ENCODE measurements at places on chromosomes 7 and 10.

- no peak for DNase-seq
Observed at GRCh38 chr10:104487794-104488438, 134.3 kb downstream of the CFAP58 start.

- no peak for DNase-seq
Observed at GRCh38 chr7:127532736-127533135, 52.7 kb downstream of the GCC1 start.

DNA sequence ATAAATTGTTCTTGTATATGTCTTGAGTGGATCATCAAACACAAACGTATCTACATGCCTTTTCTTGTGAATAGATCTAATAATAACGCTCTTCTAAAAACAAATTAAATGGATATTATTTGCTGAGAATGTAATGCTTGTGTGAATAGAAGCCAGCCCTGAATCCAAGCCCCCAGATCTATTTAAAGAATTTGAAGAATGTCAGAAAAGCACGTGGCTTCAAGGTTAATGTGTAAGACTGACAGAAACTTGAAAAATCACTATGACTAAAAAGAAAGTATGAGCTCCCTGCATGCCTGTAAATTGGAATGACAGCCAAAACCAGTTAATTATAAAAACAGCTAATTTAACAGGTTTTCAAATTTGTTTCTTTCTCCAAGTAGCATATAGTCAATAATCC, 43.2 kb upstream of the ATRNL1 start:
- peak; percentile 4 for DNase-seq

DNA sequence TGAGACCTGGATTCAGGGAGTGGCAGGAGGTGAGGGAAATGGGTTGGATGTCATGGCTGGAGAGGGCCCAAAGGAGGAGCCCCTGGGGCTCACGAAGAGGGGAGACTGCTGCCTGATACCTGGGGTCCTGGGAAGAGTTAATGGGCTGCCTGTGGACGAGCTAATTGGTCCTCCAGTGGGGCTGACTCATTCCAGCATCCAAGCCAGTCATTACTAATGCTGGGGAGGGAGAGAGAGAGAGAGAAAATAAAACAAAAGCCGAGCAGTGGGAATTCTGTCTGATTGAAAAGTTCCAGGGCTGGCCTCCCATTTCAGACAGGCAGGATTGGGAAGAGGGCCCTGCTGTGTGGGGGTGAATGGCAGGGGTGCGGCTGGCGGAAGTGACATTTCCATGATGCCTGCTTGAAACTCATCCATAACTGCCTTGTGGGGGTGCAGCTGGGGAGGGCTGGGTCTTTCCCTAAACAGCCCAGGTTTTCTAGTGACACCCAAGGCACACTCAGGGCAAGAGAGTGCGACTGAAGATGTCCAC, 297.8 kb downstream of the RPS24 start:
- DNase-seq = peak; percentile 55

- no peak for DNase-seq
Observed at GRCh38 chr7:157574120-157574825, 237.5 kb downstream of the DNAJB6 start.

DNA sequence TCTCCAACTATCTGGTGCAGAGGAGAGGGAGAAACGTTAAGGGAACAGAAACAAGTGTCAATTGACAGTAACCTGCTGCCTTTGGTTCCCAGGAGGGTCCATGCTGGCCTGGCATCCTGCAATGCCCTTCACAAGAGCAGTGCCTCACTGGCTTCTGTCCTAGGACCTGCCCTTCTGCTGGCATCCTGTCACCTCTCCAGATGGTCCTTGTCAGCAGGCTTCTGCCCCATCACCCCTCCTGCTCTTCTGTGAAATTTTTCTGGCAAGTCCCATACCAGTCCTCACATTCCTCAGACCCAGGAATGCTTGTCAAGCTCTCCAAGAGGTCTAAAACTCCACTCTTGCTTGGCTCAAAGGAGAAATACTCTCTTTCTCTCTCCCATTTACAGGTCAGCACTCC, 34.2 kb downstream of the C10orf67 start:
- no peak for DNase-seq

- DNase-seq = no peak
Observed at GRCh38 chr10:100886521-100886920, 26.2 kb upstream of the SLF2 start.

- no peak for DNase-seq
Observed at GRCh38 chr10:133272964-133273420, 3.7 kb downstream of the ADAM8 start.

GRCh38 chr7:8131694-8132605, 130.0 kb downstream of the ICA1 start:
- no peak for DNase-seq

GRCh38 chr7:99027241-99027640, 116.7 kb downstream of the SMURF1 start:
- DNase-seq = no peak

DNA sequence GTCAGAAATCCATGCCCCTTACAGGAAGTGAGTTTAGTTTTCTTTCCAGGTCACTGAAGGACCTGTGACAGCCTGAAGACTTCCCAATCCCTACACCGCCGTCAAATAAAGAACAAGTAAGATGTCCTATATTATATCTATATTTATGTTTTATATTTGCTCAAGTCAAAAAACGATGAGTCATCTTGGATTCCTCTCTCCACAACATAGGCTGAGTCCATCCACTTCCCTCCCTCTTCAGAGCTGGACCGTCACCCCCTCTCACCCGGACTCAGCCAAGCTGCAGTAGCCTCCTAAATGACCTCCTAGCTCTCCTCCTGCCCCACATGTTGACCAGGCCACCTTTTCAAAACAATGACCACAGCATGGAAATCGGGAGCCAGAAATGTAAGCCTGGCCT, 53.5 kb downstream of the GLI3 start:
- DNase-seq = peak; percentile 18

DNA sequence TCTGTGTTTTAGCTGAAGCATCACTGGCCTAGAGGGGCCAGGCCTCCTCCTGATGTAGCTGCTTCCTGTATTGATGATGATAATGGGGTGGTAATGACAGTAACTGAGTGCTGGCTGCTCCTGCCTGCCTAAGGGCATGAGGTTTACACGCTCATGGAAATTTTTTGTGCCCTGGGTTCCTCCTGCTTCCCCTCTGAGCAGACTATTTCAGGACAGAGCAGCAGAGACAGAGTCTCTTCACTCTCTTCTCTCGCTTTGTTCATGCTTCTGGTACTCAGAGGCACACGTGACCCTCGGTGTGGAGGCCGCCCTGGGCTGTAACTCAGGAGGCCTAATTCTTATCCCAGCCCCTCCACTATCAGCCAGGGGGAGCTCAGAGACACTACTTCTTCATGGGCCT, 27.9 kb downstream of the LRRC20 start:
- DNase-seq = no peak

GRCh38 chr10:129712000-129712399, 245.0 kb downstream of the MGMT start:
- no peak for DNase-seq

DNA sequence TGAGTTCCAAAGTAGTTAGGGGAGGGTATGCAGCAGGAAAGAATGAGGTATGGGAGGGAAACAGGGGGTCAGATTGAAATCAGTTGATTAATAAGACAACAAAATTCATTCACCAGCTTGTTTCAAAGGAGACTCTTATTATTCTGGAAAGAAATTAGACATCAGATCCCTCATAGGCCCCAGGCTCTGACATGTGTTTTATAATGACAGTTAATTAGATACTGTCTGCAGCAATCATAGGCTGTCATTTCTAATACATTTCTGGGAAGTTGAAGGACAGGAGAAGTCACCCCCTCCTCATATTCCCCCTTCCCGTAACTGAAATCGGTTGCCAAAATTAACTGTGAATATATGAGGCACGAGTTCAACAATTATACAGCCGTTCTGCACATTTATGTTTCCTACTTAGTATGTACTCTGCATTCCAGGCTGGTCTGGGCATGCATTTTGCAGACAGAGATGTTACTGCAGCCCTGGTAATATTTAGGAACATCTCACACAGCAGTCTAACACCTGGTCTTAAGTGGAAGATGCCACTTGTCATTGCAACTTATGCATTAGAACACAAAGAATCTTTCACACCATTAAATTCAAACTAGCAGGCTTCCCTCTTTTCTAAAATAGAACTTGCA, 355.2 kb upstream of the LRGUK start:
- DNase-seq = no peak

GRCh38 chr7:147079921-147080420, 963.4 kb downstream of the CNTNAP2 start:
- DNase-seq = no peak

DNA sequence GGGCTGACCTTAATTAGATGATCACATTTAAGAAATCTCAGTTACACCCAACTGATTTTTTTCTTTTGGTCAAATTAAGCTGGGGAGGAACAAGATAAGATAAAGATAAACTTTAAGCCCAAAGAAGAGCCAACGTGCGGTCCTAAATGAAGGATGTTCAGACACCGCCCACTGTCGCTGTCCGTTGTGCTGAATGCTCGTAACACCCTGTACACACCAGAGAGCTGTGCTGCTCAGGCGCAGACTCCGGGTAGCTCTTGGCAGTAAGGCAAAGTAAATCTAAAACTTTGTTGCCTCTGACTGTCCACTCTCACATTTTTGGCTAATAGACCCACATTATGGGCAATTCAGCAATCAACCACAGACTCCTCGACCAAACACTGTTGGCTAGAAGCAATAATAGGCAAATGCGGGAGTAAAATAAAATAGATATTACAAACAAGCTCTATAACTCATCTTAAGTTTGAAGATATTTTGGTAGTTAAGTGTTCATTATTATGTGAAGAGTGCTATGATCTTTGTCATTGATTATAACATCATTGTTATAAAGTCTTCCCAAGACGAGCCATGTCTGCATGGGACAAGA, 57.1 kb downstream of the PLPP4 start:
- DNase-seq = no peak

GRCh38 chr10:128870830-128871597, 596.0 kb upstream of the MGMT start:
- no peak for DNase-seq

GRCh38 chr7:143279186-143280098, 5.3 kb upstream of the TMEM139 start:
- DNase-seq = peak; percentile 25

- no peak for DNase-seq
Observed at GRCh38 chr7:68313806-68314205, 1284.5 kb upstream of the AUTS2 start.

GRCh38 chr10:86264481-86265231, 101.9 kb downstream of the GRID1 start:
- no peak for DNase-seq

GRCh38 chr10:19983880-19984565, 167.8 kb downstream of the PLXDC2 start:
- no peak for DNase-seq

DNA sequence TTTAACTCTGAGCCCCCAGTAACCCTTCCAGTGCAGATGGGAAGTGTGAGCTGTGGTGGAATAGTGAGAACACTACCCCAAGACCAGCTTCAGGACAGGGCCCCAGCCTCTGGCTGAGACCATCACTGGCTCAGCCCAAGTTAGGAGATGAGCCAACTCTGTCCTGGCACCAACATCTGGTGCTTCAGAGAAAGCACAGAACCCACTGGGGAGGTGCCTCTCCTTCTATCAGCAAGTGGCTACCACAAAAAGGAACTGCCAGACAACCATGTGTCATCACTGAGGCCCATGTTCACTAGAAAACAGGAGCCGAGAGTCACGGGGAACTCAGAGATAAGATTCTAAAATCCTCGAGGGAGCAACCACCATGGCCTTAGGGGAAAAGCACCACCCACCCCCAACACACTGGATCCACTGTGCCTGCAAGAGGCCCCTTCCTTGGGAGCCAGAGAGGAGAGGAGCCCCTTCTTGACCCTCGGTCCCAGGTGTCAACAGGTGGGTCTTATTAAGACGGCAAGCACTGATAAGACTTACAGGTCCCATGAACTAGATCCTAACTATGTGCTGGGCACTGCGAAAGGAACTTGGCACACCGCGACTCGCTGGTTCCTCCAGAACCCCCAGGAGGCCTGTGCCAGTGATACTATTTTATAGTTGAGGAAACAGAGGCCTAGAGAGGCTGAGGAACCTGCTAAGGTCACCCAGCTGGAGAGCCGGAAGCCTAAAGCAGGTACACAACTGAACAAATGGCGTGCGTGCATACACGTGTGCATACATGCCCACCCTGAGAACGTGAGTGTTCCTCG, 102.7 kb downstream of the FAM53B start:
- DNase-seq = no peak

- peak; percentile 13 for DNase-seq
Observed at GRCh38 chr7:106883456-106884026, 18.5 kb downstream of the PIK3CG start.

- no peak for DNase-seq
Observed at GRCh38 chr10:129090618-129091366, 376.2 kb upstream of the MGMT start.

GRCh38 chr7:21149809-21150208, 278.1 kb upstream of the SP4 start:
- no peak for DNase-seq

GRCh38 chr7:12102126-12102525, 109.0 kb upstream of the TMEM106B start:
- no peak for DNase-seq

DNA sequence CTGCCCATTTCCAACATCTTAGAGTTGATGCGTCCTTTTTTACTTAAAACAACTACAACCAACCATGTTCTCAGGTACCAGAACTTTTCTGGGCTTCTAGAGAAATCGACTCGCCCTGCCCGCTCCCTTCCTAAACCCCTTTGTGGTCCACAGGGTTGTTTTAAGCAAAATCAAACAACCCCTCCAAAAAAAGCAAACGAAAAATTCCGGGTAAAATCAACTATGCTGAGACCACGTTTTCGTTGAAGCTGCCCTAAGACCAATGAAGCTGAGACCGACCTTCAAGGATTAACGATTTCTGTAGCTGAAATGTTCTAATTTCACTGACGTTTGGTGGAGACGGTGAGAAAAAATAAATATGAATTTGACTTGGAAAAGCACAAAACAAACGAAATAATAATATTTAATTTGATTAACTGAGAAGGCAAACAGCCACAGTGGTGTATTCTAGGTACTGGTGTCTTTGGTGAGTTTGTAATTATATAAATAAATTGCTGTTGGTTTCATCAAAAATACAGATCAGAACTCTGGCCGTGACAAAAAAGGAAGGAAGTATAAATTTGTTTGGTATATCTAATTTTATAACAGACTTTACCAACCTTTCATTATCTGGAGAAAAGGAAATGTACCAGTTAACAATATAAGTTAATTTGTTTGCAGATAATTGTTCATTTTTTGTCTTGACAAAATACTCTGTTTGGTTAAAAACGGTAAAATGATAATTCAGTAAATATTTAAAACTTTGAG, 4.7 kb upstream of the IGF2BP3 start:
- DNase-seq = peak; percentile 27

- no peak for DNase-seq
Observed at GRCh38 chr10:1577373-1577770, 160.0 kb downstream of the ADARB2 start.

DNA sequence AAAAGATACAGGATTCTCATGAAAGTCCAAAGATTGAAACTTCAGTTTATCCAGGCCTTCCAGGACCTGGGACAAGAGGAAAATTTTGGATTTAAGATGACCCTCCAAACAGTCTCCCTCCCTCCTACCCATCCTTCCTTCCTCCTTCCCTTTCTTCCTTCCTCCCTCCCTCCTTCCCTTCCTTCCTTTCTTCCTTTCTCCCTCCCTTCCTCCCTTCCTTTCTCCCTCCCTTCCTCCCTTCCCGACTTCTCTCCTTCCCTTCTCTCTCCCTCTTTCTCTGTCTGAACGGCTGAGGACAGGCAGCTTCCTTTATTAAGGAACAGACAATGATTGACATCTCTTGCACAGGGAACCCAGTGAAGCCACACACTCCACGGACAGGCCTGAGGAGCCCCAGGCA, 23.3 kb downstream of the SFTPD start:
- DNase-seq = no peak

All from HCEC 1CT (cell line).